NT2/D1 (cell line): ENCODE measurements at places on chromosomes 16 and 17.

GRCh38 chr16:3092501-3092941, 6.6 kb downstream of the ZSCAN10 start:
- no peak for DNase-seq

DNA sequence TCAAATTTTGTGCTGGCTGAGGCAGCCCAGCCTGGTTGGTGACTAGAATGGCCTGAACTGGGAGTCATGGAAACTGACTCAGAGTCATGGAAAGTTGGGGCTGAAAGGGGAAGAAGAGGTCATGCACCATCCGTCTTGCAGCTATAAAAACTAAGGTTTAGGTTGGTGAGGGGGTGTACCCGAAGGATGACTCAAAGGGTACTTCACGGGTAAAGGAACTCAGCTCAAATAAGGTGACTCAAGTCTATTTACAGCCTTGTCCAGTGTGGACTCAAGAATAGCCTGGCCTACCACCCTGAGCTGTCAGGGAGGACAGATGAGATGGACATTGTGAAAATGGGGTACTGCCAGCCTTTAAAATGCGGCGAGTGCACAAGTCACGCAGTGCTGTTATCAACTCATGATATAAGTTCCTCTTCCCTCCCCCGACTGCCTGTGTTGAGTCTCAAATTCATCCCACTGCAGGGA, 18.6 kb downstream of the CD300LB start:
- DNase-seq: no peak

DNA sequence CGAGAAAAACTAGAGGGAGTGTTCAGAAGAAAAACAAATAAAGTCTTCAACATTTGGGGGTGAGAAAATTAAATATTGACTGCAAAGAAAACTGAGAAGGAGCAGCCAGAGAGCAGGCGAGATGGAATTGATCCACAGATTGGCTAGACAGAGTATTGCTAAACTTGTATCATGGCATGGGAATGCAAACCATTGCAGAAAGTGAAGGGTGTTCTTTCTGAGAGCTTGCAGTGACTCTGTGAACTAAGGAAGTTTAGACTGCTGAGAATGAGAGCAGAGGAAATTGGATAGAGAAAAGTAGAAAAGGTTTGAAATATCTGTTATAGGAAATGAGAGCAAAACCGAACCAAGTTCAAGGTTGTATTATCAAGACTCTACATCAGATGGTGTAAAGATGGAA, 191.5 kb downstream of the HS3ST3A1 start:
- no peak for DNase-seq

DNA sequence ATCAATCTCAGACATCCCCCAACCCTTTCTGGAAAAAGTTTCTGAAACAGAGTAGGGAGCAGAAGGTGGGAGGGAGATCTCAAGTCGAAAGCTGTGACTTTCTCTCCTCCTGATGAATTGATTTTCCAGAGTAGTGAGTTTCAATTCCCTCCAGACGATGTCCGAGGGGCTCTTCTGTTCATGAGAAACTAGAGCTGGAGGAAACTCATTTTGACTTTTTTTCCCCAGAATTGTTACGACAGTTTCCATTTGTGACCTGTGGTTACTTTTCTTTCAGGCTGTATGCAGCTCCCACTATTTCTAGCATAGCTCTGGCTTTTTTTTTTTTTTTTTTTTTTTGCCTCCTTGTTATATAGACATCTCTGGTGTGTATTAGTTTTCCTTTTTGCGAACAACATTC, 422.1 kb upstream of the SALL1 start:
- no peak for DNase-seq

DNA sequence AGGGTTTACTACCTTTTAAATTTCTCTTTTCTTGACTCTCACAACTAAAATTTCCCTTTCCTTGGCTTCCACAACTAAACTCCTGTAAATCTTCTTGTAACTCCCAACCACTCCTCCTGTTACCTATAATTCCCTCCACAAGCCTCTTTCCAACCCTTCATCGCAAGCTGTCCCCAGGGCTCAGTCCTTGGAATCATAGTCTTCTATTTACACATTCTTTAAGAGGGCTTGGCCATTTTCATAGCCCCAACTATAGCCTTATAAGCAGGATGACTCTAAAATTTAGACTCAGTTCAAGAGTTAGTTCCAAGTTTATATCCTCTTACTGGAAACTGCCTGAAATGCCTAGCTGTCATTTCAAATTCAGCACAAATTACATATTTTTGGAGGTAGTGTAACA, 23.9 kb downstream of the GLG1 start:
- no peak for DNase-seq

GRCh38 chr17:2700491-2701141, 10.9 kb downstream of the CLUH start:
- no peak for DNase-seq

DNA sequence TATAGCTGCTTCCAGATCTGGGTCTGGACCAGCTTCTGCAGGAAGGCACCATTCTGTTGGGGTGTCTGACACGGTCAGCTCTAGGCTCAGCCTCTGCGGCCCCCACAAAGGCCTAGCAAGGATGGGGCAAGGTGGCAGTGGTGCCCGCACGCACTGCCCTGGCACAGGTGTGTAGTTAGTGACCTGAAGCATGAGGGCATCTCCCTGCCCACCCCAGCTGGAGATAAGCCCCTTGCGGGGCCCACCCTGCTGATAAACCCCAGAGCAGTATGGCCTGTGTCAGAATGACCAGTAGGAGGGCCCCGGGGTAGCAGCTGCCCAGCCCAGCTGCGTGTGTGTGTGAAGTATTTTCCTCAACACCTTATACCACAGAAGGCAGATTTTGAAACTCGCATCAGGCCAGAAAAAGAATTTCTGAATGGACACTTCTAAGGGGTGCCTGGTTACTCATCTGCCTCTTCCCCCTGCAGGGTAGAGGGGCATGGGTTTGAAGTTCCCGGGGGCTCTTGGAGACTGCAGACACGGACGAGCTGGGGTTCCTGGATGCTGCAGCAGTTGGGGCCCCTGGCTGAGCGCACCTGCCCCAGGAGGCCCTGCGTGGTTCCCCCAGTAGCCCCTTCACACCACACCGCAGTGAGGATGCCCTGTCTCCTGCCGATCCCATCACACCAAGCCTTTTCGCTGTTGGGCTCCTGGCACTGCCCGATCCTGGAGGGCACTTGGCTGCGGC, 4.5 kb downstream of the ARHGDIA start:
- DNase-seq: no peak

DNA sequence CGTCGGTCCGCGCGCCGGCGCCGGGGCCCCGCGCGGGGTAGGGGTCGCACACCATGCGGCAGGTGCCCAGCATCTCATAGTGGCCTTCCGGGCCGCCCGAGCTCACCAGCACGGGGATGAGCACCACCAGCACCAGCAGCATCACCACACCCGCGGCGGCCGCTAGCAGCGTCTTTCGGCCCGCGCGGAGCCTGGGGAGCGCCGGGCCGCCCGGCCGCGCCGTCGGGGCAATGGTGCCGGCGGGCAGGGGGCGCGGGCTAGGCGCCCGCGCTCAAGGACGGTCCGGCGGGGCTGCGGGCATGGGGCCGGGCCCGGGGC, 237 bp downstream of the C1QL1 start:
- no peak for DNase-seq

DNA sequence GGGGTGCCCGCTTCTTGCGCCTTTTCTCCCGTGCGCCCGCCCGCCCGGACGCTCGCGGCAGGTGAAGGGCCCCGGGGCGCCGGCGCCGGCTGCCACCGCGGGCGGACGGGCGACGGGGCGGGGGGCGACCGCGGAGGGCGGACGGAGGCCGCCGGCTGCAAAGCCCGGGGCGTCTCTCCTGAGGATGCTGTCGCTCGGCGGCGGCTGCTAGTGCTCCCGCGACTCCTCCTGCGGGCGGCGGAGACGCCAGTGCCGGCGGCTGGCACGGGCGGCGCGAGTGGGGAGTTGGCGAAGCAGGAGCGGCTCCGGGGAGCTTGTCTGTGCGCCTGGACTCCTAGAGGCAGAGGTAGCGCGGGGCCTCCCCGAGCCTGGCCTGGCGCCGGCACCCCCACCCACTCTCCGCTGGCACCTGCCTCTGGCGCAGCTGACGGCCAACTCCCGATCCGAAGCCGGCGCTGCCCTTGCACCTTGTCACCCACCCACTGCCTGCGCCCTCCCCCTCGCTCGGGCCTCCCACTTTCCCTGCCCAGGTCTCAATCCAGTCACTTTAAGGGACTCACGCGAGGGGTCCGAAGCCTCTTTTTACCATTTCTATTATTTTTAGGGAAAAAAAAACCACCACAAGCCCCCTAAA, at the start of gene FAM20A:
Gene FAM20A, minus strand, starts transcription at position 437 of the 634 bp plus-strand sequence. CDS start 701 bp downstream, outside the sequence.
- DNase-seq: no peak

GRCh38 chr16:17323171-17323570, 147.6 kb downstream of the XYLT1 start:
- DNase-seq: no peak

DNA sequence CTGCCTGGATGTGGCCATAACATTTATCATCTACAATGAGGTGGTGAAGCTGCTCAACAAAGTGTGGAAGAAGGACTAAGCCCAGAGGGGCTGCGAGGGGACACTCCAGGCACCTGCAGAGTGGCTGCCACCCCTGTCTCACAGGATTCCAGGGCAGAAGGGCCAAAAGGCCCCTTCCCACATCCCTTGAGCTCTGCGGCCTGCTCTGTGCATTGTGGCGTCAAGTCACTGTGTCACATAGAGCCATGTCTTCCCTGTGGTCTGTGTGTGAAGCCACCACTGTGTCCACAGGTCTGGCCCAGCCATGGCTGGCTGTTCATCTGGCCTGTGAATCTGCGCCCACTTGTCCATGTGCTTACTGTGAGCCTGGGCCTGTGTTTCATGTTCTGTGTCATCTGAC, 1714.6 kb downstream of the TP53TG3F start:
- no peak for DNase-seq

GRCh38 chr16:10738231-10739077, 5.2 kb upstream of the NUBP1 start:
- DNase-seq: peak; percentile 42

DNA sequence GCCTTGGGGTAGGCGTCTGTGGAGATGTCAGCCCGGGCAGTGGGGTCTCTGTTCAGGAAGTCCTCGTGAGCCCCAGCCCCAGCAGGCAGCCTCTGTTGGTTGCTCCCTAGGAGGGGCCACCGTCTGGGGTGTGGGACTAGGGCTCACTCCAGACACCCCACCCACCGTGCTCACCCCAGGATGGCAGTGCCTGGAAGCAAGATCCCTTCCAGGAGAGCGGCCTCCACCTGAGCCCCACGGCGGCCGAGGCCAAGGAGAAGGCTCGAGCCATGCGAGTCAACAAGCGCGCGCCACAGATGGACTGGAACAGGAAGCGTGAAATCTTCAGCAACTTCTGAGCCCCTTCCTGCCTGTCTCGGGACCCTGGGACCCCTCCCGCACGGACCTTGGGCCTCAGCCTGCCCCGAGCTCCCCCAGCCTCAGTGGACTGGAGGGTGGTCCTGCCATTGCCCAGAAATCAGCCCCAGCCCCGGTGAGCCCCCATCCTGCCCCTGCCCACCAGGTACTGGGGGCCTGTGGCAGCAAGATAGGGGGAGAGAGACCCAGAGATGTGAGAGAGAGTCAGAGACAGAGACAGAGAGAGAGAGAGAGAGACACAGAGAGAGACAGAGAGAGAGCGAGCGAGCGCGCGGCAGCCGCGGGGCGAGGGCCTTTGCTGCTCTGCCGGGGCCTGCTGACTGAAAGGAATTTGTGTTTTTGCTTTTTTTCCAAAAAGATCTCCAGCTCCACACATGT, 9.8 kb downstream of the NTHL1 start:
- no peak for DNase-seq

GRCh38 chr17:41451154-41451728, 10.5 kb upstream of the KRT38 start:
- DNase-seq: no peak

- no peak for DNase-seq
Measured at GRCh38 chr17:14299280-14300141, 1.4 kb upstream of the HS3ST3B1 start.

- DNase-seq: no peak
Measured at GRCh38 chr17:57662644-57663308, 82.3 kb downstream of the CCDC182 start.

DNA sequence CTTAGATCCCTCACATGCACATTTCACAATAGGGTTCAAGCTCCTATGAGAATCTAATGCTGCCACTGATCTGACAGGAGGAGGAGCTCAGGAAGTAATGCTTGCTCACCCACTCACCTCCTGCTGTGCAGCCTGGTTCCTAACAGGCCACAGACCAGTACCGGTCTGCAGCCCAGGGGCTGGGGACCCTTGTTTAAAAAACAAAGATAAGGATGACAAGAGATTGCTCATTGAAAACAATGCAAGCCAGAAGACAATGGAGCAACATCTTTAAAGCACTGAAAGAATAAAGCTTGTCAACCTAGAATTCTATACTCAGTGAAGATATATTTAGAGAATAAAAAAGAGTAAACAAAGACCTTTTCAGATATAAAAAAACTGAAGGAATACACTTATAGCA, 22.8 kb upstream of the FA2H start:
- no peak for DNase-seq

- no peak for DNase-seq
Measured at GRCh38 chr17:77700165-77700881, 258.2 kb upstream of the TNRC6C start.

DNA sequence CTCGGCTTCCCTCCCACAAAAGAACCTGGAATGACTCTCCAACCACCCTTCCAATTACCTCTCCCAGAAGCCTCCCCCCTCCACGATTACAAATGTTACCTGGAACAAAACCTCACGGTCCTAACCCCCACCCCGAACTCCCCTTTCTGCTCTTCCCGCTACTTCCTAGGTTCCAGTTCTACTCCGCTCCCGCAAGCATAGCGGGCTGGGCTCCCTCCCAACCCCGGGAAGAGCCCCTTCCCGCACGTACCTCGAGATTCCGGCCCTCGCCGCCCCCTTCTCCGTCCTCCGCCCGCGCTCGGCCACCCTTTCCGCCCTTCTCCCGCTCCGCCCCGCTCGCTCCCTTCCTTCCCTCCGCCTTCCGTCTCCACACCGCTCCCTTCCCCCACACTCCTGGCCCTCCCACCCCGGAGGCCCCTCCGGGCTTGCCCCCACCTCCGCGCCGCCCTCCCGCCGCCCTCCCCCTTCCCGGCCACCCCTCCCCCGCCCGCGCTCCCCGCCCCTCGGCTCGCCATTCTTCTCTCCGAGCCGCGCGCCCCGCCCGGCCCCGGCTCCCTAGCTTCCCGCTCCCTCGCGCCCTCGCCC, 457 bp downstream of the CHTF8 start:
- peak; percentile 81 for DNase-seq

DNA sequence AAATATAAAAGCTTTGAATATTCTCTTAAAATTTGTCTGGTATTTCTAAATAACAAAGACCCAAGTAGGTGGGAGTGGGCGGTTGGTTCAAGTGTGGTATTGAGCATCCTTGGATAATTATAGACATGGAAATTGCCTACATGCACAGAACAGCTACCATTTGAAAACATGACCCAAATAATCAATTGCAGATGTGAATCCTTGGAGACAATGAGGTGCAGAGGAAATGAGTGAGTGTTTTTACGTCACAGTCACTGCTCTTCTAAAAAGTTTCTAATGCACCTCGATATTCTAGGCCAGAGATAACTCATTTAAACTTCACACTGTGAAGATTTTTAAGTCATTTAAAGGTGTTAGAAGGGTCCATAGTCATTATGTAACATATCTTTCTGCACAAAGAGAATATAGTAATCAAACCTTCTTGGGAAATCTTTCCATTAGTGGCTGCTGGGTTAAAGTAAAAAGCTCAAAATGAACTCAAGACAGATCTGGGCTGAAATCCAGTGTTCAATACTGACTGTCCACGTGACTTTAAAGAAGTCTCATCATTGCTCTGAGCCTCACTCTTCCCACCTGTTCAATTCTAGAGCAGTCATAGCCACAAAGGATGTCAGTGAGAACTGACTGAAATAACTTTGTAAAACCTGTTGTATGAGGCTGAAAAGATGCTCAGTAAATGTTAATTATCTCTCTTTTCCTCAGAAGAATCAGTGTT, 144.5 kb downstream of the CDH11 start:
- DNase-seq: no peak
